RPMI7951 (cell line): ENCODE measurements at places on chromosomes 3 and 15. TPM values are rescaled to one million over a fixed set of nuclear protein-coding genes. Genes with fewer than 3 reads are reported as not detected.

DNA sequence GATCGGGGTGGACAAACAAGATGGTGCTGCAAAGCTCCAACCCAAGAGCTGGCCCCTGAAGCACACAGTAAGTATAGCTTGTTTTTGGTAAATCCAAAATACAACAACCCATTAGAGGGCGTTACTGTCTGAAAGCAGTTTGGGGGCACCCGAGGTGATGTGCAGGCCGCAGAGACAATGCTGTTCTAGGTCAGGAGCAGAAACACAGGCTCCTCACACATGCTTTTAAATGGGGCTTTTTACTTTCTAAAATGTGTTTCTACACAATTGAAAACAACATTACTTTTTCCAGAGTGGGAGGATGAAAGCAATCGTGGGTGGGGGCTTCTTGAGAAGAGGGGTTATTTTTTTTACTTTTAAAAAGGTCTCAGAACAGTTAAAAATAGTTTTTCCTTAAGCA, 1029.3 kb upstream of the CFAP20DC start:
- no peak for DNase-seq

GRCh38 chr3:170614214-170614966, 28.5 kb upstream of the SLC7A14 start:
- DNase-seq = peak; percentile 91

- peak; percentile 80 for DNase-seq
Measured at GRCh38 chr3:28053759-28054158, 187.7 kb upstream of the CMC1 start.

- DNase-seq = peak; percentile 26
Measured at GRCh38 chr15:90291679-90292356, 26.3 kb downstream of the NGRN start.

DNA sequence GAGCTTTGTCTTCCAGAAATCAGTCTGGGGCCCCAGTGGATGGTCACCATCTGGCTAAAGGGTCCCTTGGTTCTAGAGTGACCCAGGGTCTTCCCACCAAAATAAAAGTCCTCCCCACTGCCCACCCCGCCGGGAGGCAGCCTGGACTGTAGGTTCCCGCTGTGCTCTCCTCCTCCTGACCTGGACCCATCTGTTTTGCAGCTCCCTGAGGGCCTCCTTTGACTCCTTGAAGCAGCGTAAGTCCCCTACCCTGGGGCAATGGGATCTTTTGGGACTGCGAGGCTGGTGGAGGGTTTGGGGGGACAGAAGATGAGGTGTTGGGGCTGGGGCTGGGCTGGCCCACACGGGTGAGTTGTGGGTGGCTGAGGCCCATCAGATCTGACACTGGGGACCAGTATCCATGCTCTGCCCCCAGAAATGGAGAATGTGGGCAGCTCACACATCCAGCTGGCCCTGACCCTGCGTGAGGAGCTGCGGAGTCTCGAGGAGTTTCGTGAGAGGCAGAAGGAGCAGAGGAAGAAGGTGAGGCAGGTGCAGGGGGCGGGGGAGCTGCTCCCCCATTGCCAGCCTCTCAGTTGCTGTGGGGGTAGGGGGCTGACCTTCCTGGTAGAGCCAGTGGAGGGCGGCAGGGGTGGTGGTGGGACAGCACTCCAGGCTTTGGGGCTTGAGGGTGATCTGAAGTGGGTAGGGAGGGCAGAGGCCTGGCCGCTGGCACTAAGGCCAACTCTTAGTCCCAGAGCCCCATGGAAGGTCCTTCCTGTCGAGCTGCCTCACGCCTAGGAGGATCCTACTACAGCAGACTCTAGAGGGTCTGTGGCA, 30.4 kb downstream of the PSTPIP1 start:
- no peak for DNase-seq

DNA sequence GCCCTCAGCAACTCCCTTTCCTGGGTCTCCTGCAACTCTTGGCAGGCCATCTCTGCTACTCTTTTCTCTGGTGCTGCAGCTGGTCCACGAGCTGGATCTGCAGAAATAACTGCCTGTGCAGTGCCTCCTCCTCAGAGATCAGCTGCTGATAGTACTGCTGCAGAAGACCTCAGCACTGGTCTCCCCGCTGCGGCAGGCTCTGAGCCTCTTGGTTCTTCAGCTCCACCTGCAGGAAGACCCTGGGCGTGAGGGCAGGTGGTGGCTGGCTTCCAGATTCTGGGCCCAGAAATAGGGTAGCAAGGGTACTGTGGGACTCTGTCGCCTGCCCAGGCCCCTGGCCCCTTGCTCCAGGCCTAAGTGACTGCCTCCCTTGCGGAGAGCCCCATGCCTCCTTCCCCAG, 79.7 kb upstream of the C2CD4B start:
- DNase-seq = no peak

- DNase-seq = no peak
Measured at GRCh38 chr3:138806376-138807080, 28.2 kb downstream of the PIK3CB start.

GRCh38 chr3:182436547-182436946, 356.8 kb upstream of the ATP11B start:
- DNase-seq = no peak

DNA sequence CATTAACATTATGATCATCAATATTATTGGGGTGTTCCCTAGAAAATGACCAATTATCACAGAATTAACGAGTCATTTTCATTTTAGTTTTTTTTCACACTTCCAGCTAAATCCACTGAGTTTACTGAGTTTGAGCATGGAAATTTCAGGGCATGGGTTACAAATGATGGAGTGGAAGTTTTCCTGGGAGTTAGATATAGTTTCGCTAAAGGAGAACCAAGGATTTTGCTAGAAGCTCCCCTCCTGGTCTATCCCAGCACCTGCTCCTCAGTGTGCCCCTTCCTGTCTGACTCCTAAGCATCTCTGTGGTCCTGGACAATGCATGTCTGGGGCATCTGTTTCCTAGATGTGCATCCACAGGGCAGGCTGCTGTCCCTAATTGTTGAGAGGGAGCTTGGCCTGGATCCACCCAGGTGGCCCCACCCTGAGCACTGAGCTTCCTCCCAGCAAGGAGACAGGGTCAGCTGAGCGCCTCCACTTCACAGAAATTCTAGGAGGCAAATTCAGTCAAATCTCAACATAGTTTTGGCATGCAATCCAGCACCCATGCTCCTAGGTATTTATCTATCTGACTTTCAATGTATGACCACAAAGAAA, 102.3 kb upstream of the GOLGA6L6 start:
- no peak for DNase-seq

- peak; percentile 49 for DNase-seq
Measured at GRCh38 chr3:32443478-32443877, 51.8 kb downstream of the CMTM7 start.

DNA sequence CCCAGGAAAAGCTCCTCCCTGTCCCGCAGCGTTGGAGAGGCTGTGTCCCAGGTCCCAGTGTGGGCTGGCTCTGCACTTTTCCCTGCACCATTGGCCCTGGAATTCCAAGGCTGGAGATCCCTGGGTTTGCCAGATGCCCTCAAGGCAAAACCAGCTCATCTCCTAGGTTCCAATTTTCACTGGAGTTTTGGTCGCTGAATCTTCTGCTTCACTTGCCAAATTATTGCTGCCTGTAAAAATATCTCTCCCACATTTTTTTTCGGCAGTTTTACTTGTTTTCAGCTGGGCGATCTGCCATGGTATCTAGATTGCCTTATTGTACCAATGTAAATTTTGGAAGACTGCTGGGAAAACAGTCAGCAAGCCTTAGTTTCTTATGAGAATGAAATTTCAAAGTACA, 150.9 kb upstream of the ATP10A start:
- DNase-seq = peak; percentile 29

- DNase-seq = no peak
Measured at GRCh38 chr3:90034038-90034437, 926.6 kb downstream of the EPHA3 start.

The MAGI1 gene
- total RNA-seq = 3.4 and 4.1 TPM in 2 replicates

The MAGEL2 gene
- total RNA-seq = not detected in 2 replicates

The GNAI2 gene
- total RNA-seq = 302 and 305 TPM in 2 replicates

The WDR49 gene
- 0.12 TPM in 1 of 2 replicates, not detected in the other for total RNA-seq

The ONECUT1 gene
- not detected in 2 replicates for total RNA-seq

The LRRC34 gene
- 8.5 and 9.4 TPM in 2 replicates for total RNA-seq

The B3GNT5 gene
- 4.8 and 6.2 TPM in 2 replicates for total RNA-seq

The SHF gene
- 2.3 and 4.4 TPM in 2 replicates for total RNA-seq
